Stimulated activated CD8-positive, alpha-beta memory T cell treated with anti-CD3 and anti-CD28 coated beads, Interleukin-15, amount 100 ng/mL, for 24 hours (primary cell): ENCODE measurements at places on chromosomes 1 and 21.
A peak's percentile ranks its signal among the peaks of the same experiment; 100 is the strongest.

DNA sequence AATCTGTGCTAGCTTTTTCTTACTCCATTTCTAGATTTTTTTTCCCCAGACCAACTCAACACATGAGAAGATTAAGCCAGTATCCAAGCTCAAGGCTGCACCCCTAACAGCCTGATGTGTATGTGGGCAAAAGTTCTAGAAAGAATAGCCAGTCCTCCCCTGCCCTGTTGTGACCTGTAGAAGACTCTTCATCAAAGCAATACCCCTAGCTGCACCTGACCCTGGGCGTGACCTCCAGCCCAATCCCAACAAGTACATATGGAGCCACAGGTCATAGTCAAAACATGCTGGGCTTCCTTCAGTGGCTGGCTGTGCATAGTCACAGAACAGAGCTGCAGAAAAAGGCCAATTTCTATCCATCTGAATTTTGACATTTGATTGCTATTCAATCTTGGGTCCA lies 72.5 kb downstream of the ATP1A1 start:
- DNase-seq: no peak

DNA sequence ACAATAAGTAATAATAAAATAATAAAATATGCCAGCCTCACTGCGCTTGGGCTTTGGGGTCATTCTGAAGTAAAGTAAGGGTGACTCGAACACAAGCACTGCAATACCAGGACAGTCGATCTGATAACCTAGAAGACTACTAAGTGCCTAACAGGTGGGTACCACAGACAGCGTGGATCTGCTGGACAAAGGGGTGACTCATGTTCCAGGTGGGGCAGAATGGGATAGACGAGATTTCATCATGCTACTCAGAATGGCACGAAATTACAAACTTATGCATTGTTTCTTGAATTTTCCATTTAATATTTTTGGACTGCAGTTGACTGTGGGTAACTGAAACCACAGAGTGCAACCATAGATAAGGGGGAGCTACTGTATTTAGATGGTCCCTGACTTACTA lies 221.1 kb upstream of the GREM2 start:
- no peak for DNase-seq

- DNase-seq: no peak
Measured at GRCh38 chr1:182196897-182197870, 135.7 kb upstream of the ZNF648 start.

DNA sequence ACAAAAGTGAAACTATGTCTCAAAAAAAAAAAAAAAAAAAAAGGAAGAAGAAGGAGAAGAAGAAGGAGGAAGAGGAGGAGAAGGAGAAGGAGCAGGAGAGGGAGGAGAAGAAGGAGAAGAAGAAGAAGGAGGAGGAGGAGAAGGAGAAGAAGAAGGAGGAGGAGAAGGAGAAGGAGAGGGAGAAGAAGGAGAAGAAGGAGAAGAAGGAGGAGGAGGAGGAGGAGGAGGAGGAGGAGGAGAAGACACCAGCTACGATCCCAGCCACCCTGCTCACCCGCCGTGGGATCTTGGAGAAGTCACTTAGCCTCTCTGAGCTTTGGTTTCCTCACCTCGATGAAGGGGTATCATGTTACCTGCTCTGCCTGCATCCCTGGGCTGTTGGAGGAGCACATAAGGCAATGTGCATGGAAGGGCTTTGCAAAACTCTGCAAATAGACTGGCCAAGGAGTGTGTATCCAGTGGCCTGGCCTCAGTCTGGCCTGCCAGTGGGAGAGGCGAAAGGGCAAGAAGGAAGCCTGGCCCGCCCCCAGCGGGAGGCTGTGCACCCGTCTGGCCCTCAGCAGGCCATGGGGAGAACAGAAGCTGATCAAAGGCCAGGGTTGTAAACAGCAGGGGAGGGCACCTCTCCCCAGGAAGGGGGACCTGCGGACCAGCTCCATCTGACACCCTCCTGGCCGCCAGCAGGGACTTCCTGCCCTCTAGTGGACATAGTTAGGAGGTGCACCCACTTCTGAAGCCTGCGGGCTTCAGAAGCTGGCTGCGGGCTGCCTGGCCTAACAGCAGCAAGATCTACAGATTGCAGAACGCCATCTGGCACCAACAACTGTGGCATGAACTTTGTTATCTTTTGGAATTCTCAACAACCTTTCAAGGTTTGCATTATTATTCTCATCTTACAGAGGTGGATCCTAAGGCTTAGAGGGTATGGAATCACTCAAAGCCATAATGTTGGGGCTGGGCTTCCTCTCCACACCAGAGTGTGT lies 19.2 kb upstream of the CDK18 start:
- DNase-seq: peak; percentile 35

- no peak for DNase-seq
Measured at GRCh38 chr1:21888500-21888899, 48.6 kb downstream of the HSPG2 start.

DNA sequence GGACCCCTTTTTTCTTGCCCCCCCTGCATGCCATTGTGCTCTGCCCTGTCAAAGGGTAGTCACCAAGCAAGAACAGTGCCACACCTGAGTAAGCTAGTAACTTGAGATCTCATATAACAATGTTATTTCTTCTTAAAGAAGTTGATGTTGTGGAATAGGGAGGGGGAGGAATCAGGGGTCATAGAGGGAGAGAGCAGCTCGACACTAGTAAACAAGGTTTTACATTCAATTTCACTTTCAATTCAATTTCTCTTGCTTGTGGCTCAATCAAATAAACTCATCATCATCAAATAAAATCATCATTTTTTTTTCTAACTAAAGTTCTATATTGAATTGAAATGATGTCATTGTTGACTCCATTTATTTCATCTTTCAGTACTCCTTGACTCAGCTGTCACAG lies 106.4 kb downstream of the CRB1 start:
- no peak for DNase-seq

DNA sequence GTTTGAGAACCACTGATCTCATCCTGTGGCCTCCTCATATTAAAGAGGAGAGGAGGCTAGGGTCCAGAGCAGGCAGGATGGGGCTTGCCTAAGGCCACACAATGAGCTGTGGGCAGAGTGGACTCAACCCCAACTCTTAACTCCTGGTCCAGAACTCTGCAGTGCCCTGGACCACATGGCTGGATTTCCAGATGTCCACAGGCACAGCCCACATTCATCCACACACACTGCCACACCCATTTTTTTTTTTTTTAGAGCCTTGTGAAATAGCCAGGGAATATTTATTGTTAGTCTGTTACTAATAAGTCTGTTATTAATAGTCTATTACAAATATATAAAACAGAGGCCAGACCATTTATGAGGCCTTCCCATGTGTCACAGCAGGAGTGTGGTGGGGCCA lies 192.2 kb downstream of the TRABD2B start:
- DNase-seq: no peak

- no peak for DNase-seq
Measured at GRCh38 chr21:17903029-17903806, 84.1 kb upstream of the C21orf91 start.

GRCh38 chr21:41941941-41942340 lies 11.9 kb downstream of the C2CD2 start:
- DNase-seq: no peak

- no peak for DNase-seq
Measured at GRCh38 chr1:12320486-12320885, 90.7 kb downstream of the VPS13D start.

- no peak for DNase-seq
Measured at GRCh38 chr1:185789501-185790193, 55.5 kb downstream of the HMCN1 start.

- DNase-seq: no peak
Measured at GRCh38 chr21:42513985-42514882, 582 bp downstream of the SLC37A1 start.

DNA sequence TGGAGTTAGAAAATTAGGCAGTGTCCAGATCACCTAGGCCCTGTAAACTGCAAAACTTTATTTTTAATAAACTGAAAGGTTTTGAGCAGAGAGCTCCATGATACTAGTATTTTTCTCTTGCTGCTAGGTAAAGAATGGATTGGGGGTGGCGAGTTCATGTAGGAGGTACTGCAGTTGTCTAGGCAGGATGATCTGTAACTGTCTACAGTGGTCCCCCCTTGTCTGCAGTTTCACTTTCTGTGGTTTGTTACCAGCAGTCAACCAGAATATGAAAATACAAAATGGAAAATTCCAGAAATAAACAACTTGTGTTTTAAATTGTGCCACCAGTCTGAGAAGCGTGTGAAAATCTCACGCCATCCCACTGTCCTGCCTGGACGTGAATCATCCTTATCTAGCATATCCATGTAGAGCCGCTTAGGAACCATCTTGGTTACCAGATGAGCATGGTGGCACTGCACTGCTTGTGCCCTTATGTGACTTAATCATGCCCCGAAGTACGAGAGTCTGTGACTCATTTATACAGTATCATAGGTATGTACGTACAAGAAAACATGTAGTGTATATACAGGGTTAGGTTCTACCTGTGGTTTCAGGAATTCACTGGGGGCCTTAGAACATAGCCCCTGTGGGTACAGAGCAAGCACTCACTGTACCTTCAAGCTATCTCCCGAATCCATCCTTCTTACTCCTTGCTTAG lies 94.2 kb downstream of the AHCTF1 start:
- DNase-seq: no peak

GRCh38 chr1:50218344-50219120 lies 109.8 kb downstream of the ELAVL4 start:
- no peak for DNase-seq

GRCh38 chr1:61053712-61054600 lies 28.4 kb upstream of the NFIA start:
- no peak for DNase-seq

DNA sequence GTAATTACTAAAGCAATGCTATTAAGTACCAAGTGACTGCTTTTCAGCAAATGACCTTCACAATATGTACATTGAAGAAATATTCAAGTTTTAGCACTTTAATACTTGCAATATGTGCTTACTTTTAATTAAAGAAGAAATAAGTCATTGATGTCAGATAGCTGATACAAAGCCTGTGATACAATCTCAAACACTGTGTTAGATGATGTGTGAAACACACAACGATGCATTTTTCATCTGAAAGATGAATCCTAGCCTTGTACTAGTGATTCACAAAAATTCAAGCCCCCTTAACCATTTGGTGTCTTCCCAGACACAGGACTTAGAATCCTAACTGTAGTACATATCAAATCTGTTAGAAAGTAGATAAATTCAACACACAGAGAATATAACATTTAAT lies 724.1 kb upstream of the ADAMTS5 start:
- DNase-seq: no peak

GRCh38 chr1:56092684-56093570 lies 486.4 kb downstream of the PLPP3 start:
- DNase-seq: no peak

- no peak for DNase-seq
Measured at GRCh38 chr1:73914951-73915350, 283.0 kb downstream of the LRRIQ3 start.

- DNase-seq: no peak
Measured at GRCh38 chr1:159915571-159916241, 9.6 kb downstream of the TAGLN2 start.

GRCh38 chr1:230504310-230504709 lies 78.2 kb upstream of the PGBD5 start:
- DNase-seq: no peak

DNA sequence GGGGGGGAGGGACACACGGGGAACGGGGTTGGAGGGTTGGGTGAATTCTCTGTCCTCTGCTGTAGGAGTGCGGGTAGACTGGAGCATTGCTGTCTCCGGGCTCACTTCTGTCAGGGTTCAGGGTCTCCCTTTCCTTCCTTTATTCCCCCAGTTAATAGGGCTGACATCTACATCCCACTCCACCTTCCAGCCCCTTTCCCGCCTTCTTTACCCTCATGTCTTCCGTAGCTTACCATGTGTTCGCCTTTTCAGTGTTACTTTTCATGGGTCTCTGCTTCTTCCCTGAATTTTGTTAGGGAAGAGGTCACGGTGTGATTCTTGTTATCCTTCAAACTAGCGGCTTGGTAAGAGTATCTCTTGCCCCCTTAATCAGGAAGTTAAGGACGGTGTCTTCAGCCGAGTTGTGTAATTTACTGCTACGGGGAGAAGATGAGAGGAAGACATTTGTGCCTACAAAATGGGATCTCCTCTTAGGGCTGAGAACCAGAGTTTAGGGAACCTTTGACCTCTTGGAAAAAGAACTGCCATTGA lies 917 bp downstream of the RAP1A start:
- DNase-seq: no peak

- no peak for DNase-seq
Measured at GRCh38 chr1:234336359-234336758, 36.9 kb upstream of the COA6 start.

DNA sequence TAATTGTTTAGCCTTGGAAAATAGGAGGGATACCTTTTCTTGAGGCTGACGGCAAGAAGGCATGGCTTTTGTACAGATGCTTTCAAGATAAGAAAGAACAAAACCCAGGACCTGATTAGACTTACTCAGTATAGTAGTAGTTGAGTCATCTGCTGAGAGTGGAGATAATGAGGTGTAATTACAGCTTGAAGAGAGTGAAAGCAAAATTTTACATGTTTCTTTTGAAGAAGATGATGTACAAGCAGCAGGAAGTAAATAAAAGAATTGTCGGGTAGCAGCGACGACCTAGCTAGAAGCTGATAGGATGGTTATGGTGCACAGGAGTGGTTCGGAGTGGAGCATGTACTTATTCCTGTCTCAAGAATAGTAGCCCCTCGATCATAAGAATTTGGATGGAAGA lies 6.6 kb downstream of the ANGPTL1 start:
- DNase-seq: no peak

GRCh38 chr1:113036639-113037321 lies 36.2 kb upstream of the LRIG2 start:
- no peak for DNase-seq

- no peak for DNase-seq
Measured at GRCh38 chr1:10325521-10325920, 73.3 kb upstream of the PGD start.

- DNase-seq: no peak
Measured at GRCh38 chr1:109917768-109918606, 7.3 kb downstream of the CSF1 start.

DNA sequence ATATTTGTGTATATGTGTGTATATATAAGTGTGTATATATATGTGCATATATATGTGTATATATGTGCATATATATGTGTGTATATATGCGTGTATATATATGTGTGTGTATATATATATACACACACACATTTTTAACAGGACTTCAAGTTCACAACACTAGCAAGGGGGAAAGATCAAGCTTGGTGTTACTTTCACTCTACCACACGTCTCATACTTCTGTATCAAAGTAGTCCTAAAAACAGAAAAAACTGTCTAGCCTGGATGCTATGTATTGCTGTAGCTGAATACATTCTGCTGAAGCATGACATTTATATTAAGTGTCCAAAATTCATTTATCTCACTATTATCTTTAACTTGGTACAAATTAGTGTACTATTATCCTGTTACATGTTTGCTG lies 17.9 kb upstream of the ATP6V1G3 start:
- DNase-seq: no peak

GRCh38 chr1:206558794-206559671 lies 51.7 kb downstream of the RASSF5 start:
- no peak for DNase-seq

- no peak for DNase-seq
Measured at GRCh38 chr1:161772397-161772796, 6.3 kb downstream of the ATF6 start.

- no peak for DNase-seq
Measured at GRCh38 chr1:192376374-192376773, 59.6 kb downstream of the RGS21 start.
